Memory B cell (primary cell): ENCODE measurements at places on chromosomes 5 and 9.

- no peak for DNase-seq
Measured at GRCh38 chr5:150585781-150586341, 54.6 kb upstream of the SYNPO start.

DNA sequence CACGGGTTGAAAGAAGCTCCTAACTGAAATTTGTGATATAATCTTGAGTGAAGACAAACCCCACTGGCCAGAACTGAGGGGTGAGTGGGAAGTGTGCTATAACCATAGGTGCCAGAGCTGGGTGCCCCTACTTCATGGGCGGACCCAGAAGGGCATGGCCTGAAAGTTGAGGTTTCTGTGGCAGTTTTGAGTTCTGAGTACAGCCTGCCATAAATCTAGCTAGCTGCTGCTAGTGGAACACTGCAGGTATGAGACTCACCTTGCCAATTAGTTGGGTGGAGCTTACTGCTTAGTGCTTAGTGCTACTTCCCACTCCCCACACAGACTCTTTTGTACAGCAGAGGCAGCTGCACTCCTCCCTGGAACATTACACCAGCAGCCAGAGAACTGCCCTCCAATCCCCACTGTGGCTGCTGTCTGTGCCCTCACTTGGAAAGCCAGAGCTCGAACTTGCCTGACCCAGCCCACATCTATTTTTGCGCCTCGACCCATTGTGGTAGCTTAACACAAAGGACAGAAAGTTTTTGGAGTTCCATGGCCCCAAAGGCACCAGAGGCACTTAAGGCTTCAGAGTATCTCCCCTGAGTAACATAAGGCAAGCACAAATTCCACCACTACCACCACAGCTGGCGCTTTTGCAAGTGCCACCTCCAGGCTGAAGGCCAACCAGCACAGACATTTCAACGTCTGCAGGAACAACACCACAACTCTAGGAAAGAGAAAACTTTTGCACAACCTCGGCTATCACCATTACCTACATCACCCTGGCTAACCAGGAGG, 27.1 kb upstream of the PTGER4 start:
- no peak for DNase-seq

- no peak for DNase-seq
Measured at GRCh38 chr5:169914766-169915165, 65.5 kb downstream of the INSYN2B start.

GRCh38 chr5:107766439-107766838, 95.7 kb upstream of the EFNA5 start:
- DNase-seq = no peak

- DNase-seq = no peak
Measured at GRCh38 chr5:74394528-74394915, 246.0 kb downstream of the ENC1 start.

DNA sequence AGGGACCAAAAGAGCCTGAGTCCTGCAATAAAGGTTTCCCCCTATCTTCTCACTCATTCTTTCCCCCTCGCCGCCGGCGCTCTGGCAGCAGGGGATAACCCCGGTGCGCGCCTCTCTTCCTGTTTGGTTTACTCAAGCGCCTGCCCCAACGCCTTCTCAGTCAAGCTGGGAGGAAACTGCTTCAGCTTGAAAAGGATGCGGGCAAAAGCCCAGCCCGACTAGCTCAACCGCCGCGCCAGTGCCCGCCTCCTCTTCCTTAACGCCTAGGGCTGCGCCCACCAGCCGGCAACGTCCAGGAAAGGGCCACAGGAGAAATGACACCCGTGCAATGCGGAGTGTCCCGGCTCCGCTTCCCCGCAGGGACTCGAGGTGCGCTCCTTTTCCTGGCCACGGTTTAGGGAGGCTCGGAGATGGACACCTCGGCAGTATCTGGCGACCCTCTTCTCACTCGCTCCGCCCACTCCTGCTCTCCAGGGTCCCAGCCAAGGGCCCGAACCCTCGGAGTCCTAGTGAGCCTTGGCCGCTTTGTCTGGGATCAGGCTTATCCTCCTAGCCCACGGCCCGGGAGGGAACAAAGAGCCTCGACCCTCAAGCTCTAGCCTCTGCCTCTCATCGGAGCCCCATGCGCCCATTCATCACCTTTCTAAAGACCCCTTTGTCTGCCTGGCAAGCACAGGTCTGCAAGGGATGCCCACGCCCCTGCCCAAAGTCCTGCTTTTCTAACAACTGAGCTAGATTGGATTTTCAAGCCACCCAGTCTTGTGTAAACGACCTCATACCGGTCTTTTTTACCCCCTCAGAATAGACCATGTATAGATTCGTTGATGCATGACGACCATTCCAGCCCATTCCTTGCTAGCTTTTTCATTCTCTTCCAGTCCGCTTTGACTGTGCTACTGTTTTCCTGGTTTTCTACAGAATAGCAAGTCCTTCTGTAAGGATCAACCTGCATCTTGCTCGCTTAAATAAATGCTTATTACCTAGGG, 2.0 kb downstream of the ST8SIA4 start:
- peak; percentile 84 for DNase-seq

DNA sequence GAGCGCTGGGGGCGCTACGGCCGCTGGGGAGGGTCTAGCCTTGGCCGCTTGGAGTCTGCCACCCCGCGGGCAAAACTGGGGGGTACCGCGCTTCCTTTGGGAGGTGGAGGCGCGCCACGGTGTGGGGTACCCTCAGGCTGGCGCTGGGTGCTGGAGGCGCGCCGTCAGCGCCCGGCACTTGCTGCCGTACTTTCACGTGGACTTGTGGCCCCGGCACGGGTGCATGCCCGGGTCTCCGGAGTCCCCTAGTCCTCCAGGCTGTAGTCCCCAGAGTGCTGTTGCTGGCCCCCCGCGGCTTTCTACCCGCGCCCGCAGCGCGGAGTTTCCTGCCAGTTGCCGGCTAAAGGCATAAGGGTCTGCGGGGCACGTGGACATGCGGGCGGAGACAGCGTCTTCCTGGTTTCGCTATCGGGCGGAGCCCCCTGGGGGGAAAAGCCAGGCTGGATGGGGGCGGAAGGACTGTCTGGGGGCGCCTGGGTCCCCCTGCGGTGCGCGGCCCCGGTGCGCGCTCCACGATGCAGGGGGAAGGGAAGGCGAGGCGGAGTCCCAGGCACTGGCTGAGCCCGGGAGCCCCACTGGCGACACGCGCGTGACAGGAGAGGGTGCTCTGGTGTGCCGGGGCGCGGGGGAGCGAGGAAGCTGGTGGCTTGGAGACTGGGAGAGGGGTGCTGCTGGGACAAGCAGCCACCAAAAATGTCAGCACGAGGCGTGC, 666 bp downstream of the PPARGC1B start:
- peak; percentile 41 for DNase-seq
